Osteoblast (primary cell): ENCODE measurements at places on chromosomes 13 and 19.

DNA sequence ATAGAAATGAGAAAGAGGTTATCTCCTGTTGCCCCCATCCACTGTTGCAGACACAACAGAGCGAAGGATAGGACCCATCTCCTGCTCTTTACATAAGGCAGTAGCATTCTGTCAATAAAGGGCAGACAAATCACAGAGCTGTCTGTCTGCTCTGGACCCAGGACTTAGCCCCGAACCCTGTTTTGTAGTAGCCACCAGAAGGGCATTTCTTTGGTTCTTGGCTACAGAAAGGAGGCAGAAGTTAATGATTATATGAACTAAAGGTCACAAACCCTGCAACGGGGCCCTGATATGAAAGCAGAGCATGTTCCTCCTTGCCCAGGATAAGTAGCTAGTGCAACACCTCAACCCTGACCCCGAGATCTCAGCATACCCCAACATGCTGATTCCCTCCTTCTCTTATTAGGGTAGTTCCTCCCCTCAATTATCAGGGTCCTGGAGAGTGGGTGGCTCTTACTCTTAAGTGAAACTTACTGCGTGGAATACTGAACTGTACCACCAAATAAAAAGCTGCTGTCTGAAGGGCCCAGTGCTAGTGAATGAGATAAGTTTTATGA, 680.4 kb upstream of the SPRY2 start:
- no peak for DNase-seq
- no peaks in the 10 kb centered on the region for H3K36me3 ChIP-seq
- no peak overlapping the region for H3K27ac ChIP-seq

- no peak for DNase-seq
- no peak overlapping the region for H3K27ac ChIP-seq
- H3K27me3 ChIP-seq = no peaks in the 10 kb centered on the region
- H3K36me3 ChIP-seq = no peaks in the 10 kb centered on the region
- no peaks in the 10 kb centered on the region for H3K4me1 ChIP-seq
Observed at GRCh38 chr13:105630431-105630830, 905.0 kb downstream of the EFNB2 start.

GRCh38 chr19:40813182-40813581, 14.2 kb downstream of the EGLN2 start:
- no peak overlapping the region for H3K4me3 ChIP-seq
- peak; percentile 63 for DNase-seq
- peaks cover 2% of the 10 kb centered on the region for H3K4me1 ChIP-seq
- H3K27ac ChIP-seq = no peak overlapping the region
- H3K36me3 ChIP-seq = peaks cover 14% of the 10 kb centered on the region

DNA sequence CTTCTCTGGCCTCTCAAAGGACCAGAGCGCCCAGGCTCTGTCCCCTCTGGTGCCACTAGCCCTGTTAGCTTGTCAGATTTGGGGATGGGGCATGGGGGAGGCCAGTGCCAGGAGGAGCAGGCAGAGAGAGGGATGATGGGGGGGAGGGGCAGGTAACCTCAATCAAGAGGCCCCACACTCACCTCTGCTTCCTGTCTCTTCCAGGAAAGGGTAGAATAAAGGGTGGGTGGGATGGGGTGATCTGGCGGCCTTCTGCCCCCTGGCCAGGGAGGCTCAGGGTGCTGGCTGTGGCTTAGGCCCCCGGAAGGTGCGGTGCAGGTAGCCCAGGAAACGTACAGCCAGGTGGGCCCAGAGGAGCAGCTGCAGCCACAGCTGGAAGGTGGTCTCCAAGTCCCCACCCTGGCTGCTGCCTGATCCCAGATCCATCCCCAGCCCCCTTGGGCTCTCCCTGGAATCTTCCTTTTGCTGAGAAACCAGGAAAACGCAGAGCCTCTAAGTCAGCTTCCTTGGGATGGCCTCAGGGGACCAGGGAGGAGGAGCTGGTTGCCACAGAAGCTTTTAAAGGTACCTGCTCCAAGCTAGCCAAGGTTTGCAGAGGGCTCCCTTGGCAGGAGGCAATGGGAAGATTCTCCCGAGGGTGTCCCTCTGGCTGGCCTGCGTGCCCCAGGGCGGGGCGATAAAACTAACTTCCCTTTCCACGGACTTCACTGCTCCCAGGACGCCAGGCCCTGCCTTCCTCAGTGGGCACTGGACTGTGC, 5.3 kb downstream of the PRKACA start:
- DNase-seq = peak; percentile 96
- H3K27me3 ChIP-seq = no peaks in the 10 kb centered on the region
- peak overlapping the region; percentile 67 for H3K27ac ChIP-seq

- H3K27ac ChIP-seq = no peak overlapping the region
- no peak overlapping the region for H3K4me3 ChIP-seq
- DNase-seq = peak; percentile 79
Observed at GRCh38 chr19:44792281-44792680, 14.6 kb downstream of the CBLC start.

GRCh38 chr19:14107581-14108461, 9.7 kb downstream of the PRKACA start:
- DNase-seq = peak; percentile 90
- H3K27ac ChIP-seq = peak overlapping the region; percentile 65
- peaks cover 7% of the 10 kb centered on the region for H3K4me1 ChIP-seq
- no peaks in the 10 kb centered on the region for H3K27me3 ChIP-seq
- H3K4me3 ChIP-seq = no peak overlapping the region

GRCh38 chr13:94261163-94261562, 218.3 kb downstream of the DCT start:
- H3K27me3 ChIP-seq = no peaks in the 10 kb centered on the region
- no peak overlapping the region for H3K4me3 ChIP-seq
- no peaks in the 10 kb centered on the region for H3K4me1 ChIP-seq
- DNase-seq = no peak
- H3K36me3 ChIP-seq = no peaks in the 10 kb centered on the region

DNA sequence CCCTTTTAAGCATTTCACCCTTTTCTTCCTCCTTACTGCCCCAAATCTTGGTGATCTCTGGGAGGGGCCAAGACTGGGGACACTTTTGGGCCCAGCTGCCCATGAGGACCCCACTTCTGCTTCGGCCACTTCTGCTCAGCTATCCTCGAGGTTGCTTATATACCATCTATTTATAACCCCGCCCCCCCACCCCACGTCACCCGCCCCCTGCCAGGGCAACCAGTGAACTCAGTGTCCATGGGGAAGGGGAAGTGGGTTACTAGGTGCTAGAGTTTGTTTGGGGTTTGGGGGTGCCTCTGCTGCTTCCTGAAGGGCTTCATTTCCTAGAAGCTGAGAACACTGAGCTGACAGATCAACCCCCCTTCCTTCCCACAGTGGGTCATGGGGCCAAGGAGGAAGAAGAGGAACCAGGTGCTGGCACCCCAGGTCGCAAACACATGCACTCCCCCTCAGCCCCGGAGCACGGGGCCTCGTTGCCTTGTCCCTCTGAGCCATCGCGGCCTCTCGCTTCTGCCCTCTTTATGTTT, 6.1 kb upstream of the ADGRE5 start:
- H3K36me3 ChIP-seq = no peaks in the 10 kb centered on the region
- no peak overlapping the region for H3K27ac ChIP-seq
- H3K4me1 ChIP-seq = peaks cover 11% of the 10 kb centered on the region
- no peaks in the 10 kb centered on the region for H3K27me3 ChIP-seq
- DNase-seq = no peak

GRCh38 chr13:99980824-99981734, 505 bp upstream of the ZIC2 start:
- H3K4me1 ChIP-seq = no peaks in the 10 kb centered on the region
- DNase-seq = peak; percentile 89
- no peaks in the 10 kb centered on the region for H3K36me3 ChIP-seq
- H3K27ac ChIP-seq = no peak overlapping the region
- H3K27me3 ChIP-seq = peaks cover 87% of the 10 kb centered on the region
- peak overlapping the region; percentile 45 for H3K4me3 ChIP-seq

GRCh38 chr13:76035711-76036110, 399.6 kb downstream of the LMO7 start:
- H3K4me3 ChIP-seq = no peak overlapping the region
- no peak overlapping the region for H3K27ac ChIP-seq
- H3K27me3 ChIP-seq = no peaks in the 10 kb centered on the region
- H3K36me3 ChIP-seq = no peaks in the 10 kb centered on the region
- DNase-seq = no peak

DNA sequence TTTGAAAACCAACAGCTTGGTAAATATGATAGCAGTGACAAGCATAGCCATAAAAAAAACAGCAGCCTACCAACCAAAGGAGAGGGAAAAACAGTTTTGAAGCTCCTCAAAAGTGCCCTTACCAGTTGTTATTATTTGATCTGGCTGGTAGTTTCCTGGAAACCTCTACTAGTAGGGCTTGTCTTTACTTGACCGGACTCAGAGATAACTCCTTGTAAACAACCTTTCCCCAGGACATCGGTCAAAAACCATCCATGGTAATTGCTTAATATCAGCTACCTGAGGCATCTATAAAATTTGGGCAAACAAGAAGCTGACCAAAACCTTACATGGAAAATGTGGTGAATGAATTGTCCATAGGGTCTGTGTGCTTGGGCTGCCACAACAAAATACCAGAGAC, 210.9 kb downstream of the FGF14 start:
- DNase-seq = no peak
- no peak overlapping the region for H3K4me3 ChIP-seq
- no peaks in the 10 kb centered on the region for H3K27me3 ChIP-seq
- no peak overlapping the region for H3K27ac ChIP-seq
- no peaks in the 10 kb centered on the region for H3K4me1 ChIP-seq

- no peaks in the 10 kb centered on the region for H3K36me3 ChIP-seq
- peak overlapping the region; percentile 90 for H3K4me3 ChIP-seq
- no peak overlapping the region for H3K27ac ChIP-seq
- DNase-seq = no peak
Observed at GRCh38 chr13:39035204-39035603, 2.7 kb downstream of the PROSER1 start.

GRCh38 chr13:20360835-20361412, 128.8 kb upstream of the GJB6 start:
- H3K36me3 ChIP-seq = no peaks in the 10 kb centered on the region
- peaks cover 11% of the 10 kb centered on the region for H3K4me1 ChIP-seq
- H3K4me3 ChIP-seq = no peak overlapping the region
- H3K27ac ChIP-seq = no peak overlapping the region
- no peak for DNase-seq

DNA sequence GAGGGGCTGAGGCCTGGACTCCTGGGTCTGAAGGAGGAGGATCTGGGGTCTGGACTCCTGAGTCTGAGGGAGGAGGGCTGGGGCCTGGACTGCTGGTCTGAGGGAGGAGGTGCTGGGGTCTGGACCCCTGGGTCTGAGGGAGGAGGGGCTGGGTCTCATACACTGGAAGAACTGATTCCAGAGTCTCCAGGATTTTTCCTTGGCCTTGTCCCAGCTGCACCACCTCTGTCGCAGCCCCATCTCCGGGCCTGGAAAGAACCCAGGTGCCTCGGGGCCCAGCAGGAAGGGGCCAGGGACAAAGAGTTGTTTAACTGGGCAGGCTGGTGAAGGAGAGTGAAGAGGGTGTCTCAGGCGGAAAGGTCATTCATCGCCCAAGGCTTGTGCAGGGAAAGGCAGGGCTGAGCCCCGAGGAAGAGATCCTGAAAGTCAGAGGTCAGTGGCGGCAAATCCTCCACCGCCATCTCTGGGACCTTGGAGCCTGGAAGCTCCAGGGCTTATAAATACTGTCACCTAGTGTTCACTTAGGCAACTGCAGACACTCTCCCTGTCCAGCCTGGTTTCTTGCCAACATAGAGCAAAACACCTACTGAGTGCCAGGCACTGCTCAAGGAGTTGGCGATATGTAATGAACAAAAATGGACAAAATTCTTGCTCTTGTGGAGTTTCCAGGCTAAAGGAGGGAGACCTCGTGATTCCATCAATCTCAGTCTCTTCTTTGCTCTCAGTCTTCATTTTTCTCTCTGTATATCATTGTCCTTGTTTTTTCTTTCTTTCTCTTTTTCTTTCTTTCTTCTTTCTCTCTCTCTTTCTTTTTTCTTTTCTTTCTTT, 4.4 kb upstream of the KCNN4 start:
- peaks cover 25% of the 10 kb centered on the region for H3K4me1 ChIP-seq
- DNase-seq = peak; percentile 88
- H3K36me3 ChIP-seq = no peaks in the 10 kb centered on the region
- no peaks in the 10 kb centered on the region for H3K27me3 ChIP-seq
- H3K27ac ChIP-seq = peak overlapping the region; percentile 49
- H3K4me3 ChIP-seq = peak overlapping the region; percentile 33

- H3K4me3 ChIP-seq = no peak overlapping the region
- no peaks in the 10 kb centered on the region for H3K27me3 ChIP-seq
- H3K4me1 ChIP-seq = no peaks in the 10 kb centered on the region
- no peak overlapping the region for H3K27ac ChIP-seq
- H3K36me3 ChIP-seq = peaks cover 30% of the 10 kb centered on the region
- no peak for DNase-seq
Observed at GRCh38 chr19:45296355-45296754, 26.3 kb downstream of the CKM start.

DNA sequence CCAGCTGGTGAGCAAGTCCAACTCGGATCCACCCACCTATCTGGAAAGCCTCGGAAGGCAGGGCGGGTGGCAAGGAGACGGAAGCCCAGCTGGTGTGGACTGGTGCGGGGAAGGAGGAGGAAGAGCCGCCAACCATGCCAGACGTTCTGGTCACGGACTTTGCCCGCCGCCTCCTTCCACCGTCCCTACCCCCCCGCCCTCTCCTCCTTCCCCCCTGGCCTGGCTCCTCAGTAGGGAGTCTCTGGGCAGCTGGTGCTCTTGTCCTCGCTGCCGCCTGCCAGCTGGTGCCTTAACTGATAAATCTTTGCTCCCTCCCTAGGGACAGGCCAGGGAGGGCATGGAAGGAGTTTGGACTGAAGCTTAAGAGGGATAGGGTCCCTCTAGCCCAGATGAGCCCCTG, 4.8 kb downstream of the SYNGR4 start:
- H3K36me3 ChIP-seq = no peaks in the 10 kb centered on the region
- no peaks in the 10 kb centered on the region for H3K27me3 ChIP-seq
- no peak overlapping the region for H3K27ac ChIP-seq

GRCh38 chr13:110336681-110337080, 29.6 kb downstream of the COL4A2 start:
- H3K27me3 ChIP-seq = no peaks in the 10 kb centered on the region
- DNase-seq = no peak
- peak overlapping the region; percentile 31 for H3K27ac ChIP-seq
- peaks cover 40% of the 10 kb centered on the region for H3K4me1 ChIP-seq
- peaks cover 37% of the 10 kb centered on the region for H3K36me3 ChIP-seq

DNA sequence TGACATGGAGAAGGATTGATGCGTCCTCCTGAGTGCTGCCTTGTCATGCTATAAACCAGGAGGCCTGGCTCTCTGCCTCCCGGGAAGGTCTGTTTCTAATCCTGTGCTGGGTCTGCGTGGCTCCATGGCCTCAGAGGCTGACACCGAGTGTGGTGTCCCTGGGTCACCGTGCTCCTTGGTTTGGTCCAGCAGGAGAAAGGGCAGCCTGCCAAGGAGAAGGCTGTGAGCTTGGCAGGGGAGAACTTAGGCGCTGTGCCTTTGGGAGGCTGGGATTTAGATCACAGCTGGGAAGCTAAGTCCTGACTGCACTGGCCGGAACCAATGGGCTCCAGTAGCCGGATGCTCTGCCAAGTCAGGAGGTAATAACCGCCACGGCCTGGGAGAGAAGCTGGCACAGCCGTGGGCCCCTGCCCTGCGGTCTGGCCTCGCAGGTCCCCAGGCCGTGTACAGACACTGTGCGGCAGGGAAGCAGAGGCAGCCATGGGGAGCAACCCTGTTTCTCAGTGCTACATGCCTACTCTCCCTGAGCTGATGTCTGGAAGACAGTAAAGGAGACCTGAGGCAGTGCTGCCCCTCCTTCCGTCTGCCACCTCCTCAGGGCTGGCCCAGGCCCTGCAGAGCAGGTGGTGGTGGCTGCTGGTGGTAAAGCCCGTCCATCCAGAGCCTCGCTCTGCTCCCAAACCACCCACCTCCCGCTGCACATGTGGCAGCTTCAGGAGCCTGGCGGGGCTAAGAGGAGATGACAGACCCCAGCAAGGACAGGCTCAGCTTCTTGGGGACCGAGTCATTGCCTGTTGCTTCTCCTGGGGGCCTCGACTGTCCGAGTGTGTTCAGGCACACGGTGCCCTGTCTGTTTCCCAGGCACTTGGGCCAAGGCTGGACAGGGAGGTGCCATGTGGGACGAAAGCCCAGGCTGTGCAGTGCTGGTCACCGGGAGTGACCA, 44.9 kb downstream of the C13orf46 start:
- no peaks in the 10 kb centered on the region for H3K27me3 ChIP-seq
- H3K4me3 ChIP-seq = peak overlapping the region; percentile 33
- H3K27ac ChIP-seq = peak overlapping the region; percentile 69
- H3K4me1 ChIP-seq = peaks cover 34% of the 10 kb centered on the region
